Activated CD4-positive, CD25-positive, alpha-beta regulatory T cell treated with anti-CD3 and anti-CD28 coated beads, Interleukin-2, amount 50 U/mL, for 72 hours (primary cell): ENCODE measurements at places on chromosomes 7 and 10.

DNA sequence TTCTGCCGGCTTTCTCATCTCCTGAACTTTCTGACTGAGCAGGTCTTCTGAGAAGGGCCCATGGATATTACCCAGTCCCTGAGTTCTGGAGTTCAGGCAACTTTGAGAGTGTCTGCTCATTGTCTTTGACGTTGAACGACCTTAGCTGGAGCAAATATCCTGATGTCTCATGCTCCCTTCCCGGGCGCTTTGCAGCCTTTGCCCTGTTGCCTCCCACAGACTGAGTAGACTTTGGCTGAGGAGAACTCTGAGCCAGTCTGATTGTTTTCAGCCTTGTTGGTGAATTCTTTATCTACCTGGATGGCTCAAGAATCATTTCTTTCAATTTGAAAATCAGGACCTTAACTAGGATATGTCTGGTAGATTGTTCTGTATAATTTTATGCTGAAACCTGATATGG, 353.7 kb downstream of the GLRX3 start:
- no peak for DNase-seq

- DNase-seq, result no peak
Measured at GRCh38 chr7:11616466-11616865, 215.5 kb downstream of the THSD7A start.

DNA sequence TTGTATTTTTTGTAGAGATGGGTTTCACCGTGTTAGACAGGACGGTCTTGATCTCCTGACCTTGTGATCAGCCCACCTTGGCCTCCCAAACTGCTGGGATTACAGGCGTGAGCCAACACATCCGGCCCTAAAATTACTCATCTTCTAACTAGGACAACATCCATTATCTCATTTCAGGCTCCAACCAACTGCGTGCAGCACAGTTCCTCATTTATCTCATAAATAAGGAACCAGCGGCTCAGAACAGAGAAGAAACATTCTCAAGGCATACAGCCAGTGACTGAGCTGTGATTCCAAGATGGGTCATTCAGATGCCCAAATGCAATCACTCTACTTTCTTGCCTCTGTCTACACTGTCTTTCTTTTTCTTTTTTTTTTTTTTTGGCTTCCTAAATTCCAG, 356.1 kb downstream of the ELMO1 start:
- DNase-seq, result no peak

DNA sequence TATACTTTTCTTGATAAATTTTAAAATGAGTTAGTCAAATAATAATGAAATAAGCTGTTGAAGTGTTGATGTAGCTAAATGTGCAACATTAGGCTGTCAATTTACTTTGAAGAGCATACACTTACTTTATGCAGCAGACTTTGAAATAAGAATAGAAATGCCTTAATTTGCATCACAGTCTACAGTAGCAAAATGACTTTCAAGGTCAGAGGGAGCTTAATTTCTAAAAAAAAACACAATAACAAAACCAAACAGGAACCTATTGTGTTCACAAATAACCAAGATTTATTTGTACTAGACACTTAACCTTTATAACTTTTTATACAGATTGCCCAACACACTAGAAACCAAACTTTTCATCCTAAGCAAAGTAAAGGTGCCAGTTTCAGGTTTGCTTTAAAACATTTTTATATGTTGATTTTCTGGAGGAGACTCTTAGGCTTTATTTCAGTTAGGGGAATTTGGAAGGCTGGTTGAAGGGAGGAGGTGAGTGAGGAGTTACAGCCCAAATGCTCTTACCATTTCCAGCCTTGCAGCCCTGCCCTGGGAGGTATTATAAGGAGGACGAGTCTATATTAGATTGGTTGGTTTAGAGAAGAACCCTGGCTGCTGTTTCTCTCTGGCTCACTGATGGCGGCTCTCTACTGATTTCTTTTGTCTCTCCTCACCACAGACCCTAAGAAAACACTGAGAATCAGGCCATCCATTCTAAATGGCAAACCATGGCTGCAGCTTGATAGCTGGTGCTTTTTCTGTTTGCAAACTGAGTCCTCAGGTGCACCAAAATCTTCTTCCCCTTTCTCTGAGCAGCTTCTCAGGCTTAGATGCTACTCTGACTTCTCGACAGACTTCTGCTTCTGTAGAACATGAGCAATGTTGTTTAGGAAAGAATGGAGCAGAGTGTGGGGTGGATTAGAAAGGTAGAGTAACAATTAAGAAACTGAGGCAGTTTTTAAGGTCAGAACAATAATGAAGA, 55.2 kb upstream of the RPA3 start:
- DNase-seq, result no peak

DNA sequence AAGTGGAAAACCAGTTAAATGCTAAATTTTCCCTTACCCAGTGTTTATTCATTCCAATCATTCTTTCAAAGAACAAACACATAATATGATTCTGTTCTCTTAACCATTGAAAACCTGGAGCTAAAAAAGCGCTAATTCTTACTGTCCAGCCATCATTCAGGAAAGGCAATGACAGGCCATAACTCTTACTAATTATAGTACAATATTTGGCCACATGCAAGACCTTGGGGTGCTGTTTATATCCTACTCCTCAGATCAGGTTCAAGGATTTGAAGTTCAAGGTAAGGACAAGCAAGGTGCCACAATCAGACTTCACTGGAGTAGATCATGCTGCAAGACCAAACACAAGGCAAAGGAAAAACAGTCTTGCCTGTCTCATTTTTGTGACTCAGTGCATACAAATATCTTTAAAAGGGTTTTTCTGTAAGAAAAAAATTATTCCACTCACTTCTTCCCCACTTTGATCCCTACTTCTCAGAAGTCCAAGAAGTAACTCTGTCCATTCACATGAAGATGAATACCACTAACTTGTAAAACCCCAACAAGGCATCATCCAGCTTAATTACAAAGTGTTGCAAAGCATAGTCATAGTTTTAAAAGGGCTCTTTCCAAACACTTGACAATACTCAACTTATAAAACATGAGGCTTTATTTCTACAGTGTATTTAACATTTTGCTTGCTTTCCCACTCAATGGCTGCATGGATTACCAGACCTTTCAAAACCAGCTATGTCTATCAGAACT, 153.0 kb downstream of the DOCK4 start:
- no peak for DNase-seq

DNA sequence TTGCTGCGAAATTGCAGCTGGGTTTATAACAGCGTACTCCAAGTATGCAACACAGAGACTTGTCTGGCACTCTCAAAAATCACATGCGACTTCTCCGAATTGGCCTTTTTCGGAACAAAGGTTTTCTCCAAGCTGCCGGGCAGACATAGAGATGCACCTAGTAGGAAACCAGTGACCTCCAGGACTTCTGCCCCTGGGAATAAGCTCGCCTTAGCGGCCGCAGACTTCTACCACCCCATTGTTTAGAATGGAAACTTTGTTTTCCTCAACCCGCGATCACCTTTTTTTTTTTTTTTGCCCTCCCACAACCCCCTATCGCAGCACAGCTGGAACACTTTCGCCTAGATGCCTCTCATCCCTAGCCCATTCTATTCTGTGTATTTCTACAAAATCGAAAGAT, 4.9 kb upstream of the HOXA10 start:
- no peak for DNase-seq

DNA sequence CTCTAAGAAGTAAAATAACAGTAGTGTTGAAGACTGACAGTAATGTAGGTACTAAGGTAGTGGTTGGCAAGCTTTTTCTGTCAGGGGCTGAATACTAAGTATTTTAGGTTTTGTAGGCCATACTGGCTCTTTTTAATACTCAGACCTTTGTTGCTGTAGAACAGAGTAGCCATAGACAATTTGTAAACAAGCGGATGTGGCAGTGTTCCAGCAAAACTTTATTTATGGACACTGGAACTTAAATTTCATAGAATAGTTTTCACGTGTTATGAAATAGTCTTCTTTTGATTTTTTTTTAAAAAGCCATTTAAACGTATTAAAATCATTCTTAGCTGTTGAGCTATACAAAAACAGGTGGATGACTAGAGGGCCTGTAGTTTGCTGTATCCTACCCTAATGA, 121.2 kb downstream of the MLLT10 start:
- no peak for DNase-seq

- no peak for DNase-seq
Measured at GRCh38 chr7:152202056-152202455, 176.6 kb downstream of the GALNT11 start.

DNA sequence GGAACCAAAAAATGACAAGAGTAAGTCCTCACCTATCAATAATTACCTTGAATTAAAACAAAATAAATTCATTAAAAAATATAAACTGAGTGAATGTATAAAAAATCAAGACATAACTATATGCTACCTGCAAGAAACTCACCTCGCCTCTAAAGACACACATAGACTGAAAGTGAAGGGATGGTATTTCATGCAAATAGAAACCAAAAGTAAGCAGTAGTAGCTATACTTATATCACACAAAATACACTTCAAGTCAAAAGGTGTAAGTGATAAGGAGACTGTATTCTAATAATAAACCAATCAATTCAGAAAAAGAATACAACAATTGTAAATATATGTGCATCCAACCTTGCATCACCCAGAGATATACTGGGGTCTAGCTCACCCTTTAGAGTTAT, 332.6 kb downstream of the SH2D4B start:
- no peak for DNase-seq

DNA sequence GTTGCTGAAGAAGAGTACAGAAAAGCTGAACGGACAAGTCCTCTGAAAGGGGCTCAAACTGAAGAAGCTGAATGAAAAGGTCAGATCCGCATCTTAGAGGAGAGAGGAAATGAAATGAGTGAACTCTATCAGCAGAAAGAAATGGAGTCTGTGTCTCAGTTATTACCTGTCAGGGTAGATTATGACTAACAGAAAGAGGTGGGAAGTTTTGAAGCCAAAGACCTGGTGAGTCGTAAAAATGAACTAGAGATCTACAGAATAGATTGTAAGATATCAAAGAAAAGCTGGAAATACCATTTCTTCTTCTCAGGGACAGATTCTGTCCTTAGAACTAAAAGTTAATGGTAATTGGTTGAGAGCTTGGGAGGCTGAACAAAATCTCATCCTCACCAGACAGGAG, 11.1 kb upstream of the MBL2 start:
- DNase-seq, result no peak

DNA sequence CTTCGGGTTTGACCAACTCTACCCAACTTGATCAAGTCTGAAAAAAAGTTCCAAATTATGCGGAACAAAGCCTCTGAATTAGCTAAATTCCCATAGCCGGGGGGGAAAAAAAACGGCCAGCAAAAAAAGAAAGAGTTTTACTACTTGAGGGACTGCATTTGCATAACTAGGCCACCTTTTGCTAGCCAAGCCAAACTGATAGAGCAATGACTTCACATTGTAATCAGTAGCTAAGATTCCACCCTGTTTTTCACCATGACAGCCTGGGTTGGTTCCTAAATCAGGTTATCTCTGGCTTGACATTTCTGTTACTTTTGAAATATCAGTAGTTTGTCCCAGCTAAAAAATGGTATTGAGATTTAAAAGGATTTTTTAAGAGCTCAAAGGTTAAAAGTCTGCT, 31.4 kb upstream of the CREB3L2 start:
- DNase-seq, result no peak

DNA sequence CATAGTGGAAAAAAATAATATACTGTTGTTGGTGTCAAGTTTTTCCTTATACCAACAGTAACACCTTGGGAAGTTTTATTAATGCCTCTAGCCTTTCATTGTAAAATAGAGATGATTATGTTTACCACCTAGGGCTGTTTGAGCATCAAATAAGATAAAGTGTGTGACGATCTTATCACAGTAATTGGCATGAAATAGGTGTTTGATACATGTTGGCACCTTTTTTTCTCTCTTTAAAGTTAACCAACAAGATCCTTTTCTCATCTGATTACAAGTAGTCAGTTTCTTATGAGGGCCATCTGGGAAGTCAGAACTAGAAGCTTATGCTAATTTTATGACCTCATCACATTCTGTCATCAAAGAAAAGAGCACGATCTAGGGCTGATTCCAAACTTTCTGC, 669.5 kb downstream of the CCSER2 start:
- DNase-seq, result no peak

- no peak for DNase-seq
Measured at GRCh38 chr7:34389332-34390078, 268.5 kb upstream of the NPSR1 start.

DNA sequence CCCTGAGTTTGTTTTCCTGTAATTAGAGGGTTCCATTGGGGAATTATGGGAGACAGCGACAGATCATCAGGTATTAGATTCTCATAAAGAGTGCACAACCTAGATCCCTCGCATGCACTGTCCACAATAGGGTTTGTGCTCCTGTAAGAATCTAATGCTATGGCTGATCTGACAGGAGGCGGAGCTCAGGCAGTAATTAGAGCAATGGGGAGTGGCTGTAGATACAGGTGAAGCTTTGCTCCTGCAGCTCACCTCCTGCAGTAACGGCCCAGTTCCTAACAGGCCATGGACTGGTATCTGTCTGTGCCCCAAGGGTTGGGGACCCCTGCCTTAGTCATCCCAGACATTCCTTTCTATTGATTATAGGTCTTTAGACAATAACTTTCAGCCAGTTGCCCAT, 894 bp upstream of the ZSCAN21 start:
- DNase-seq, result no peak

- no peak for DNase-seq
Measured at GRCh38 chr7:107933386-107934013, 42.5 kb downstream of the DLD start.

DNA sequence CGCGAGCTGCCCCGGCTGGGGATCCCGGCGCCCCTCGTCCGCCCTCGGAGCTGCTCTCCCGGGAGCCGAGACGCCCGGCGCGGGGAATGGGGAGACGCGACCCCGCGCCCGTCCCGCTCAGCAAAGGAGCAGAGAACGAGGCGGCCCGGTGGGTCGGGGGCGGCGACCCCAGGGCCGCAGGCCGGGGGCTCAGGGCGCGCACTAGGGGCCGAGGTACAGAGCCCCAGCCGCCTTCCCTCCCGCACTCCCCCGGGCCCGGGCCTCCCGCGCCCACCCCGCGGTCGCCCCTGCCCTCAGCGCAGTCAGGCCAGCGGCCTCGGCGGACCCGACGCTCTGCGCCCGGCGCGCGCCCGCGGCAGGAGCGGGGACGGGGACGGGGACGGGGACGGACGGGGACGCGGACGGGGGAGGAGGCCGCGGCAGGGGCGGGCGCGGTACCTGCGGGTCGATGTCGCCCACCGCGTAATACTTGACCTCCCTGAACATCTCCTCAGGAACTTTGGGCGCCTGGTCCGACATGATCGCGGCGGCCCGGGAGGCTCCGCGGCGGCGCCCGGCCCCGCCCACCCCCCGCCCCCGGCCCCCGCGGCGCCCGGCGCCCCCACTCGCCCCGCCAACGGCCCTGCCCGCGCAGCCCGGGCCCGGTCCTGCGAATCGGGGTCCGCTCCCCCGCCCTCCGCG, 373 bp downstream of the PAXIP1 start:
- DNase-seq, result peak; percentile 40

- no peak for DNase-seq
Measured at GRCh38 chr10:94546049-94546900, 687 bp downstream of the HELLS start.
